Activated CD4-positive, alpha-beta T cell treated with anti-CD3 and anti-CD28 coated beads for 4 hours (primary cell): ENCODE measurements at places on chromosomes 2 and 18.
A peak's percentile ranks its signal among the peaks of the same experiment; 100 is the strongest.

DNA sequence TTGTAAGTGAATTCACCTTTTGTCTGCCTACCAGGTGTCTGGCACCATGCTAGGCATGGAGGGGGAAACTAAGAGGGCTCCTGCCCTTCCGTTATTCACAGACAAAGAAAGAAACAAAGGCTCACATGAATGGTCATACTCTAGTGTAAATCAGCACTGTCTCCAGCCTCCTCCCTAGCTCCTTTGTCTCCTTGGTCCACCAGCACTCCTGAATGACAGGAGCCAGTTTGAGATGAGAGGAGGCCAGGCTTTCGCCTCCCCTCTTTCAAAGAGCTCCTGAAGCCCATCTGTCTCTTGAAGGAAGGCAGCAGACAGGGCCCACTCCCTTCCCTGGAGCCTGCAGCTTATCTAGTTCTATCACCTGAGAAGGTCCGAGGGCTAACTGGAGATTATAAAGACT, 18.7 kb downstream of the SATB2 start:
- DNase-seq: no peak

- no peak for DNase-seq
Measured at GRCh38 chr2:54728669-54729120, 5.2 kb downstream of the EML6 start.

- DNase-seq: no peak
Measured at GRCh38 chr2:120468136-120468535, 122.2 kb downstream of the INHBB start.

DNA sequence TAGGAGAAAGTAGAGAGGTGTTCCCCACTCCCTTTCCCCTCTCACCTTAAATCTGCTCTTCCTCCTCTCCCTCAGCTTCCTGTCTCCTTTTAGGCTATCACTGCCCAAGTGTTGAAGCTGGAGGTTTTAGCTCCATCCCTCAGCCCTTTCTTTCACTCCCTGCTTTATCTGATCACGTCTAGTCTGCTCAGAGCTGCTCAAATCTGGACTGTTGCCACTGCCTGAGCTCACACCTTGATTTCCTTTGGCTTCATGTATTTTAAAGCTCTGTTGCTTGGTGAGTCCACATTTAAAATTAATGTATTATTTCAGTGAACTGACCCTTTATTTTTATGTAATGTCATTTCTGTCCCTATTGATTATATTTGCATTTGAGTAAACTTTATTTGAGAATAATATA, 236.6 kb downstream of the PTGR3 start:
- DNase-seq: no peak

- no peak for DNase-seq
Measured at GRCh38 chr2:80040226-80040625, 264.3 kb downstream of the LRRTM1 start.

- no peak for DNase-seq
Measured at GRCh38 chr2:26670171-26670570, 22.4 kb upstream of the KCNK3 start.

DNA sequence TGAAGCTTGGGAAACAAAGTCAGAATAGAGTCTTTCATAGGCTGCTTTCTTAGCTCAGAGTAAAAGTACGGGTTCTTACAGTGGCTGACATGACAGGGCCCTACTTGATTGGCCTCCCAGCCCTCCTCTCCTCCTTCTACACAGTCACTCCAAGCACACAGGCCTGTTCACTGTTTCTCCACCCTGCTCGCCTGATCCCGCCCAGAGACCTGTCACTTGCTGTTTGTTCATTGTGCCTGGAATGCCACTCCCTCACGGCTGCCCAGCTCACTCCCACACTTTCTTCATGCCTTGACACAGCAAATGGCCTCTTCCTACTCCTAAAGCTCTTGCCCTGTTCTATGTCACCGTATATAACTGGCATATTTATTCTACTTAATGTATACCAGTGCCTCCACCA, 104.8 kb downstream of the MAP4K4 start:
- DNase-seq: no peak

DNA sequence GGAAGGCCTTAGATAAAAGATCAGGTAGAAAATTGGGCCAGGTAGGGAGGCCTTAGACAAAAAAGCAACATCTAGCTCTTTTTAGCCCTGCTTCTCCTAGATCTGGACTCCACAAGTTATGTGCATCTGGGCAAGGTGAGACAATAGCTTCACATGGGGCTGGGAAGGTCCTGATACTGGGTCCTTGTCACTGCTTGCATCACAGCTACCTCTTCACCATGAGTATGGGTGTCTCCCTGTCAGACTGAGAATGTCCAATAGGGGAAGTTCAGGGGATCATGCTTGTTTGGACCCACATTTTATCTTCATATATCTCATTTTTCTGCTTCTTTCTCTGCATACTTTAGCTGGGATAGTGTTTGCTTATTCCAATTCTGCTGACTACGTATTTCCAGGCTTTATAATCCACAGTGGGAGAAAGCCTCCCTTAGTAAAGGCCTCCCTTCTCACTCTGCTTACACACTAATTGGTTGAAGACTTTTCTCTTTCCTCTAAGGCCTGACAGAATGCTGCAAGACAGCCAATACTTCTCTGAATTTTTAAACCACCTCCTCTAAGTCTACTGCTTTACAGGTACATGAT, 189.6 kb downstream of the CYRIA start:
- DNase-seq: no peak

- DNase-seq: no peak
Measured at GRCh38 chr2:179438654-179439053, 174.0 kb upstream of the SESTD1 start.

GRCh38 chr2:20065885-20066602, 14.6 kb upstream of the LAPTM4A start:
- DNase-seq: peak; percentile 6
